Activated CD4-positive, alpha-beta T cell treated with anti-CD3 and anti-CD28 coated beads for 36 hours (primary cell): ENCODE measurements at places on chromosomes 2 and 18.
A peak's percentile ranks its signal among the peaks of the same experiment; 100 is the strongest.

GRCh38 chr2:217530392-217531090 is 472.3 kb downstream of the TNS1 start:
- H3K27ac ChIP-seq = no peak overlapping the region
- H3K27me3 ChIP-seq = peaks cover 3% of the 10 kb centered on the region
- no peaks in the 10 kb centered on the region for H3K4me1 ChIP-seq
- DNase-seq = no peak
- H3K36me3 ChIP-seq = no peaks in the 10 kb centered on the region

GRCh38 chr2:234490271-234491091 is 6.4 kb downstream of the ARL4C start:
- no peaks in the 10 kb centered on the region for H3K27me3 ChIP-seq
- peak overlapping the region; percentile 71 for H3K4me3 ChIP-seq
- DNase-seq = peak; percentile 64
- H3K27ac ChIP-seq = peak overlapping the region; percentile 97
- H3K4me1 ChIP-seq = peaks cover 70% of the 10 kb centered on the region
- peaks cover 20% of the 10 kb centered on the region for H3K36me3 ChIP-seq

DNA sequence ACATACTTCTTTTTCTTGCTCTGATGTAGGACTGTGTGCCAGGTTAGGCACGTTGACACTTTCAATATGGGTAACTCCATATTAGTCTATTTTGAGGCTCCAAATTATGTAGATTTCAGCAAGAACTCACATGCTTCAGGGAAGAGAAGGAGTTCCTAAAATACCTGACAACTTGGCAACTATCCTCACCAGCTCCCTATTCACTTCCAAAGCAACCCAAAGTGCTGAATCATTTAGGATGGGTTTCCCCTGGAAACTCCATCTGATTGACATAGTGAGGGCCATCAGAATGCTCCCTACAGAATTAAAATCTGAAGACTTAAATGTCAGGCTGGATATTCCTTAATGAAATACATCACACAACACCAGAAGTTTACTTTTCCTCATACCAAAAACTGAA is 32.5 kb upstream of the NFU1 start:
- H3K4me3 ChIP-seq = no peak overlapping the region
- peaks cover 29% of the 10 kb centered on the region for H3K36me3 ChIP-seq
- H3K27ac ChIP-seq = no peak overlapping the region
- DNase-seq = no peak
- H3K27me3 ChIP-seq = no peaks in the 10 kb centered on the region

DNA sequence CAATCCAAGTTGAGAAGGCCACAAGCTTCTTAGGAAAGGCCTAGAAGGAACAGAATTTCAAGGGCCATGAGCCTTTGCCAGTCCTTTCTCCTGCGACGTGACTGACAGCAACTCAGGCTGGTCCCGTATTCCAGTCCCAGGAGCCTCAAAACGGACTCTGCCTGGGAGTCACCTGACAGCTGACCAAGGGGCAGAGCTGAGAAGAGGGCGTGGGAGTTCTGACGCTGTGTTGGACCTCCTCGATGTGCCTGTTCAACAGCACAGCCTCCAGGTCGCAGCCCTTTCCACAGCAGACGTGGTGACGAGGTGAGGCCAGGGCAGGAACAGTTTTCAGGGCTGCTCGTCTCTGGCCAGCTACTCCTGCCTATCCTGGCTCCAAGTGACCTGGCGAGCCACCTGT is 37.6 kb downstream of the CENPO start:
- no peak overlapping the region for H3K27ac ChIP-seq
- H3K27me3 ChIP-seq = no peaks in the 10 kb centered on the region
- H3K4me3 ChIP-seq = no peak overlapping the region
- peaks cover 22% of the 10 kb centered on the region for H3K36me3 ChIP-seq

- H3K4me3 ChIP-seq = no peak overlapping the region
- no peaks in the 10 kb centered on the region for H3K36me3 ChIP-seq
- DNase-seq = no peak
- peaks cover 6% of the 10 kb centered on the region for H3K4me1 ChIP-seq
- H3K27me3 ChIP-seq = peaks cover 17% of the 10 kb centered on the region
Observed at GRCh38 chr2:111711270-111711669, 172.7 kb downstream of the ANAPC1 start.

DNA sequence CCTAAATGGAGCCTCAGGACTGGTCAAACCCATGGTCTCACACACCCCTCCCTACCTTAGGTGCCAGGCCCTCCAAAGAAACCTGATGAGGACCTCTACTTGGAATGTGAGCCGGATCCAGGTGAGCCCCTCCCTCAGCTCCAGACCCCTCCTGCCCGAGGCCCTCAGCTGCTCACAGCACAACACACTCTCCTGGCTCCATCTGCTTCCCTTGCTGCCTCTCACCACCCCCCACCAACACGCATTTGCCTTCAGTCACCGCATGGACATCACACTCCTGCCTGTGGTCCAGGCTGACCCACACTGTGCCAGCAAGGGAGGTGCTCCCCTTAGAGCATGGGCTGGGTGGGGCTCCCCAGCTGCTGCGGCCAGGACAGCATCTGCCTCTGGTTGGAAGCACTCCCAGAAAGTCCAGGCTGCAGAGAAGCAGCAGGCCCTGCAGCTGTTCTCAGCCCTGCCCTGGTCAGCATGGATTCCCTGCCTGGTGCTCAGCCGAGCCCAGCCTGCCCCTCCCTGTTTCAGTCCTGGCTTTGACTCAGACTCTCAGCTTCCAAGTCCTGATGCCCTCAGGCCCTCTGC is 15.1 kb downstream of the SH2D6 start:
- no peak for DNase-seq
- no peaks in the 10 kb centered on the region for H3K36me3 ChIP-seq
- no peaks in the 10 kb centered on the region for H3K27me3 ChIP-seq

GRCh38 chr2:107376909-107377308 is 449.8 kb upstream of the RGPD4 start:
- no peaks in the 10 kb centered on the region for H3K4me1 ChIP-seq
- no peaks in the 10 kb centered on the region for H3K27me3 ChIP-seq
- no peak overlapping the region for H3K27ac ChIP-seq
- no peak for DNase-seq
- no peak overlapping the region for H3K4me3 ChIP-seq

DNA sequence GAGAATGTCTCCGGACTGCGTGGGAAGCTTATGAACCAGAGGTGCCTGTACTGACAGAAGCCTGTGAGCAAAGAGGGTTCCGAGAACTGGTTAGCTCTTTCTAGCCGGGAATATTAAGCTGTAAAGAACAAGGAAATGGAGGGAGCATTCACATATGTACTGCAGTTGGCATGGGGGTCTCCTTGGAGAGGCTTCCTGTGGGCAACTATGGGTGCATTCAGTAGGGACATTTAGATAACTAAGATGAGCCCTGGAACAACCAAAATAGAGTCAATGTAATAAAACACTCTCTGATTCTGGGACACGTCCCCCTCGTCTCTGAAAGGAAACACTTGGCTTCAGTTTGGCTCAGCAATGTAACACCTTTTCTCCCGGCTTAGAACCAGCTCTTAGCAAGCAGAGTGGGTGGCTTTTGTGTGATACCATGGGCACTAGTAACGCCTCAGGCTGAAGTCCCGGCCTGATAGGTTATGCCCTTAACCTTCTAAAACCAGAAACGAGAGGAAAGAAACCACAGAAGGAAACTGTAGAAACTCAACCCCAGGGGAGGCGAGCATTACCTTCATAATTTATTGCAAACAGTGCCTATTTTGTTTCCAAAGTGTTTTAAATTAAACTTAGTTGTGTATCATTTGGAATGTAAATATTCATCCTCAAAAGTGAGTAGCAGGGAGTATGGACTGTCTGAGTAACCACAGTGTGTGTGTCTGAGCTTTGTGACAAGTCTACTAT is 48.8 kb upstream of the LPIN2 start:
- H3K36me3 ChIP-seq = no peaks in the 10 kb centered on the region
- H3K27ac ChIP-seq = peak overlapping the region; percentile 99
- H3K4me1 ChIP-seq = peaks cover 65% of the 10 kb centered on the region
- no peaks in the 10 kb centered on the region for H3K27me3 ChIP-seq
- peak overlapping the region; percentile 58 for H3K4me3 ChIP-seq

DNA sequence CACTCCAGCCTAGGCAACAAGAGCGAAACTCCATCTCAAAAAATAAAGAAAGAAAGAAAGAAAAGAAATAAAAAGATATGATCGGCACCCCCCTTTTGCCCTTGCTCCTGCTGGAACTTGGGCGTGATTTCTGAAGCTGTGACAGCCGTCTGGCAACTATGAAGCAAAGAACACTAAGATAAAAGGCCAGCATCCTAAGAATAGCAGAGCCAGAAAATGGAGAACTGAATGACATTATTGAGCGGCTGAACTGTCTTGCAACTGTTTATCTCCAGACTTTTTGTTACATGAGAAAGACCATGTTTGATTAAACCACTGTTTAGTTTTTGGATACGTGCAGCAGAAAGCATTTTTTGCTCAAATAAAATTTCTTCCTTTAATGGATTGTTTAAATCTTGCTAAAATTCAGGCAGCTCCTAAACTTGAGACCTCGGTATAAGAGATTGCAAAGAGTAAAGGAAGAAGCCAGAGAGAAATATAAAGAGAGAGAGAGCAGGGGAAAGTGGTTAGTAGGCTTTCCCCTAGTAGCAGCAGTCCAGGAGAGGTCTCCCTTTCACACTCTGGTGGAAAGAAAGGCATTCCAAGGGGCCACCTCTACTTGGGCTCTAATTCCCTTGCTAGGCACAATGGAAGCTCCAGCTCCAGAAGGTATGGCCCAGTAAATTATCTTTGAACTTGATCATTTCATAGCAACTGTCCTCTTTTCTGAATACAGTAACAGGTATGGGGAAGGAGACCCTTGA is 8.2 kb upstream of the MBD2 start:
- no peaks in the 10 kb centered on the region for H3K36me3 ChIP-seq
- no peak overlapping the region for H3K4me3 ChIP-seq
- DNase-seq = no peak
- no peak overlapping the region for H3K27ac ChIP-seq
- peaks cover 12% of the 10 kb centered on the region for H3K4me1 ChIP-seq

DNA sequence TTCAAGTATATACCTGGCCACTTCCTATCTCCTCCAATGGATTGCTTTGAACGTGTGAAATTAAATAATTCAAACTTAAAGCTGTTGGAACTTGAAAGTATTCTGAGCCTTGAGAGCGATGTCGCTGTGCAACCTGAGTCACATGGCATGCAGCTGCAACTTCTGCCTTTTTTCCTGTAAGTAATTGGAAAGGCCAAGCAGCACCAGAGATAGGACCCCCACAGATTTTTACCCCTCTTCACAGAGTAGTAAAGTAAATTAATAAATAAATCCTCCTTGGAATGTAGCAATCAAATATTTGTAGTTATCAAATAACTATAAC is 3.2 kb upstream of the RNF149 start:
- H3K27me3 ChIP-seq = no peaks in the 10 kb centered on the region
- H3K36me3 ChIP-seq = peaks cover 2% of the 10 kb centered on the region
- H3K27ac ChIP-seq = no peak overlapping the region

GRCh38 chr18:76260941-76261472 is 234.0 kb downstream of the ZNF516 start:
- DNase-seq = no peak
- no peaks in the 10 kb centered on the region for H3K36me3 ChIP-seq
- H3K27ac ChIP-seq = no peak overlapping the region
- H3K27me3 ChIP-seq = peaks cover 7% of the 10 kb centered on the region
